Peyer's patch (tissue), 4 donors: ENCODE measurements at places on chromosomes 13 and 19. TPM values are rescaled to one million over a fixed set of nuclear protein-coding genes. Genes with fewer than 3 reads are reported as not detected.

The CYP4F22 gene
- not detected for total RNA-seq

The OR7A5 gene
- not detected for total RNA-seq

The CRB3 gene
- total RNA-seq, result 245 TPM

The SOHLH2 gene
- total RNA-seq, result not detected

The OXGR1 gene
- total RNA-seq, result 1.2 TPM

DNA sequence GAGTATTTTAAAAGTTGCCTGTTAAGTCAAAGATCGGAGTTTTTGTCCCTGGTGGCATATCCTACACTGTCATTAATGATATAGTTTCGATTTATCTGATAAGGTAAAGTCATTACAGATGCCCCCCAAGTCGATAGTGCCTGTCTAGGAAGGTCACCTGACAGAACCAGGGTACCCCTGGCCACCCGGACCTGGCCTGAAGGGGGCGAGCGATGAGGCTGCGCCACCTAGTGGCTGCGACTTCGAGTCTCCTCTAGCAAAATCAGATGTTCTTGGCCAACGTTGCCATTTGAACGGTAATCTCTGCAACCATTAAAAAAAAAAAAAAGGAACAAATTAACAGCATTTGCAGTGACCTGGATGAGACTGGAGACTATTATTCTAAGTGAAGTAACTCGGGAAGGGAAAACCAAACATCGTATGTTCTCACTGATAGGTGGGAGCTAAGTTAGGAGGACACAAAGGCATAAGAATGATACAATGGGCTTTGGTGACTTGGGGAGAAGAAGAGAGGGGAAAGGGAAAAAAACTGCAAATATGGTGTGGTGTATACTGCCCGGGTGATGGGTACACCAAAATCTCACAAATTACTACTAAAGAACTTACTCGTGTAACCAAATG is 565.1 kb downstream of the LIG4 start:
- no peaks in the 10 kb centered on the region for H3K36me3 ChIP-seq
- H3K27ac ChIP-seq, result no peak overlapping the region
- H3K4me3 ChIP-seq, result no peak overlapping the region
- H3K27me3 ChIP-seq, result no peaks in the 10 kb centered on the region
- DNase-seq, result no peak

GRCh38 chr19:7783991-7784423 is 21.0 kb downstream of the CLEC4M start:
- peaks cover 4% of the 10 kb centered on the region for H3K4me1 ChIP-seq
- no peaks in the 10 kb centered on the region for H3K36me3 ChIP-seq
- H3K27me3 ChIP-seq, result no peaks in the 10 kb centered on the region
- H3K4me3 ChIP-seq, result no peak overlapping the region
- DNase-seq, result no peak

- DNase-seq, result no peak
- H3K36me3 ChIP-seq, result no peaks in the 10 kb centered on the region
- peaks cover 8% of the 10 kb centered on the region for H3K4me1 ChIP-seq
- H3K27me3 ChIP-seq, result no peaks in the 10 kb centered on the region
These were observed 7.6 kb downstream of the F2RL3 start for GRCh38 chr19:16896146-16897028.

DNA sequence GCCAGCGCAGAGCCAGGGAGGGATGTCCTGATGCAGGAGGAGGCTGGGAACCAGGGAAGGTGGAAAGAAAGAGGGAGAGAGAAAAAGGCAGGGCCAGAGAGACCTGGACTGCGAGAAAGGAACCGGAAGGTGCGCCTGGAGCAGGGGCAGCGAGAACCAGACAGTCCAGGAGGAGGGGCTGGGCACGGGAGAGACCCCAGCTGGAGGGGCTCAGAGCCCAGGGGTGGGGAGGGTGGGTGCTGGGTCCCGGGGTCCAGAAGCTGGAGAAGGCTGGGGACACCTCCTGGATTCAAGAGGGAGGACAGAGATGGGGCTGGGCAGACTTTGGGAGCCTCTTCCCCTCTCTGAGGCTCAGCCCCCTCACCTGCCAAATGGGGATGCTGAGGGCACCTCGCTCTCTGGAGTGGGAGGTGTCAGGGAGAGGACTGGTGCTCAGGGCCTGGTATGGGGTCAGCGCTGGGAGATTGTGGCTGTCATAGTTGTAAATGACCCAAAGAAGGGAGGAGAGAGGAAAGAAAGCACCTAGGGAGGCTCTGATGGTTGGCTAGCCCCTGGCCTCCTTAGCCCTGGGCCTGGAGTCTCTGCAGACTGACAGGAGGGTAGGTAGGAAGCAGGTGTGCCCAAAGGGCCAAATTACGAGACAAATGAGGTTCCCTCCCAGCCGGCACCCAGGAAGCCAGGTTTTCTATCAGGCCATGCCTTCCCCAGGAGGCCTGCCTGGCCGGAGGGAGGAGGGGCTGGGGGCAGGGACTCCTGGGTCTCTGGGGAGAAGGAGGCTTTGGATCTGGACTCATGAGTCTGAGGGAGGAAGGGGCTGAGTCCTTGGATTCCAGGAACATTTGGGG is 1.3 kb upstream of the SPACA6 start:
- no peaks in the 10 kb centered on the region for H3K4me1 ChIP-seq
- peaks cover 4% of the 10 kb centered on the region for H3K36me3 ChIP-seq
- H3K27ac ChIP-seq, result no peak overlapping the region

DNA sequence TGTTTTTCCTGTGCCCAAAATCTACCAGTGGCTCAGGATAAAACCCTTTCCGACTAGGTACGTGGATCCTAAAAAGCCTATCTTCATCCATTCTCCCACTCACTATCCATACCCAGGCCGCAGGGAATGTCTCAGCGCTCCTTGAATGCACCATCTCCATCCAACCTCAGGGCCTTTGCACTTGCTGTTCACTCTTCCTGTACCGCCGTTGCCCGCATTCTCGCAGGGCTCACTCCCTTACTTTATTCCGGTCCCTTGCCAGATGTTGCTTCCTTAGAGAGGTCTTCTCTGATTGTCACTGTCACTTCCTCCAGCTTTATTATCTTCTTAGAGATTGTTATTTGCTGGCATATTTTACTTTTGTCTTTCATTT is 93.3 kb upstream of the ZNF536 start:
- no peak overlapping the region for H3K4me3 ChIP-seq
- H3K27ac ChIP-seq, result no peak overlapping the region
- H3K27me3 ChIP-seq, result no peaks in the 10 kb centered on the region
- no peaks in the 10 kb centered on the region for H3K4me1 ChIP-seq
- no peak for DNase-seq

- no peaks in the 10 kb centered on the region for H3K4me1 ChIP-seq
- H3K36me3 ChIP-seq, result no peaks in the 10 kb centered on the region
- no peak for DNase-seq
- H3K27ac ChIP-seq, result no peak overlapping the region
- H3K27me3 ChIP-seq, result no peaks in the 10 kb centered on the region
These were observed 254.8 kb downstream of the DCT start for GRCh38 chr13:94224670-94225069.

DNA sequence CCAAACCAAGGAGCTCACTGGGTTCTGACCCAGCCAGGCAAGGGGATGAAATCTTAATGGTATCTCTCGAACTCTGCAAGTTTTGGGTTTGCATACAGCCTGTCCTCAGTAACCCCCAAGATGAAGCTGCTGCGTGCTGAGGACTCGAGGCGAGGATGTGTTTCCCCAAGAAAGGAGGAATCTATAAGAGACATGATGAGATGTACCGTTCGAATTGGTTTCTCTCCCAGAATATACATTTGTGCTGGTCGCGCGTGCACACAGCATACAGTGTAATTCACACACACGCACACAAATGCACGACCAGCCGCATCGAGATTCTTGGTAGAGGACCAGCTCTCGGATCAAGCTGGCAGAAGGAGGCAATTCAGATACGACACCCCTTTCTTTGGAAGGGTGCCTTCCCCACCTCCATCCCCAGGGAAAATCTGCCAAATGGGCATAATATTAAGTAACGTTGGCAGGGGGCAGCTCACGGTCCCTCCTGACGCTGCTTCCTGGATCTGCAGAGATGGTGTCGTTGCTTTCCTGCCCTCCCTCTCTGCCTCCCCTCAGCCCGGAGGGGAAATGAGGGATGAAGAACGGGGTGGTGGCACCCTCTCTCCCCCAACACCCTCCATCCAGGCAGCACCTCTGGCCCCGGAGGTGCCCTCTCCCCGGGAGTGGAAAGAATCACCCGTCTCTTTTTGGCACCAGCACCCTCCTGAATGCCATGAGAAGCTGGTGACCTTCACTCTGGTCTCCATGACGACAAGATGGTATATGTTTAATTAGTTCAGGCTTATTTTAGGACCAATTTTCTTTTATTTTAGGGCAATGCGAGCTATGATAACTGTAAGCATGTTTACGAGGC is 310.2 kb downstream of the ZNF536 start:
- DNase-seq, result no peak
- no peaks in the 10 kb centered on the region for H3K4me1 ChIP-seq
- H3K27ac ChIP-seq, result no peak overlapping the region
- no peaks in the 10 kb centered on the region for H3K36me3 ChIP-seq
- no peak overlapping the region for H3K4me3 ChIP-seq

- no peaks in the 10 kb centered on the region for H3K36me3 ChIP-seq
- no peaks in the 10 kb centered on the region for H3K4me1 ChIP-seq
- no peaks in the 10 kb centered on the region for H3K27me3 ChIP-seq
- DNase-seq, result no peak
These were observed 27.1 kb upstream of the MYCBP2 start for GRCh38 chr13:77353995-77354394.

DNA sequence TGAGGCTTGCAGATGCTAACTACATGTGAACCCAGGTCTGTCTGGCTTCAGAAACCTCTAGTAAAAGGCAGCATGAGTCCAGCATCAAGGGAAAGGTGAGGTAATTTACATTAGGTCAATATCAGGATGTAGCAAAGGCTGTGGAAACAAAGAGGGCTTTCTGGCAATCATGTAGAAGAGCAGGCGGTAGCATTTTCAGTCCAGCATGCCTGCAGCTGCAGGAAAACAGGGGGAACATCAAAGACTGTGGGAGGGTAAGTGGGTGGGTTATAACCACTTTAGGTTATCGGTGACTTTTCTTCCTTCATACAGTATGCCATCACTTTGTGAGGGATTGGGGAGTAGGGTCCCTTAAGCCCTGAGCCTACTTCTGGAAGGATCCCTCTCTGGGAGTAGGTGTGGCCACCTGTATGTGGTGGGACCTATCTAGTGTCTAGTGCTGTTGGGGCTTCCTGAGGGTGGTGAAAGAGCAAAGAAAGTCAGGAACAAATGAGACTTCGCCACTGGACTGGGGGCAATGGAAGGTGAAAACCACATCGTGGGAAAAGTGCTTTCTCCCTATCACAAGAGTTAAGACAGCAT is 10.8 kb downstream of the SUGP2 start:
- no peaks in the 10 kb centered on the region for H3K4me1 ChIP-seq
- no peaks in the 10 kb centered on the region for H3K27me3 ChIP-seq
- H3K27ac ChIP-seq, result no peak overlapping the region
- H3K4me3 ChIP-seq, result no peak overlapping the region

DNA sequence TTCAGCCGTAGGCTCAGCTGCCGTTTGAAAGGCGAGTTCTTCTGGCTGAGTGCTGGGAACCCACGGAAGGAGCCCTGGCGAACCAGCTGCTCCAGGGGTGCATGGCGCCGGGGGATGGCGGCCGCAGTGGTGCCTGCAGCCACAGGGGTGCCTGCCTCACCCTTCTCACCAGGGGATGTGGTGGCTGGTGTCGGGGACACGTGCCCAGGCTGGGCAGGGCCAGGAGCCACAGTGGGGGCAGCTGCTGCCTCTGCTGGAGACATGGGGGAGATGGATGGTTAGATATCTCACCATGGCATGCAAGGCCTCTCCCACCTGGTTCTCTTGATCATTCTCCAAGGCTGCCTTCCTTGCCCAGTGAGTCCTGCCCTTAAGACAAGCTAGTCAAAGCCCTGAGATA is 17.1 kb downstream of the NUMBL start:
- no peaks in the 10 kb centered on the region for H3K4me1 ChIP-seq
- no peaks in the 10 kb centered on the region for H3K36me3 ChIP-seq
- no peak for DNase-seq
- H3K4me3 ChIP-seq, result no peak overlapping the region
